ENCODE measurements at places on chromosomes 7 and 10. TPM values are rescaled to one million over a fixed set of nuclear protein-coding genes. Genes with fewer than 3 reads are reported as not detected.

The UPK3BL2 gene
- total RNA-seq: 1.0 TPM

The HOXA13 gene
- not detected for total RNA-seq

The INMT gene
- total RNA-seq: 75.8 TPM

The CCL24 gene
- not detected for total RNA-seq

The NPY4R gene
- total RNA-seq: not detected

The AFAP1L2 gene
- total RNA-seq: 0.77 TPM

The UFSP1 gene
- 4.0 TPM for total RNA-seq

The ABCA13 gene
- 0.26 TPM for total RNA-seq

The KLLN gene
- 0.66 TPM for total RNA-seq

The OR2A12 gene
- not detected for total RNA-seq

The KCNIP2 gene
- total RNA-seq: 0.77 TPM

The ACTL6B gene
- not detected for total RNA-seq

The TAF6 gene
- 41.5 TPM for total RNA-seq

The PODXL gene
- total RNA-seq: 0.26 TPM

The SLC18A3 gene
- not detected for total RNA-seq

The ANK3 gene
- total RNA-seq: 0.50 TPM

The COL17A1 gene
- under 0.01 TPM for total RNA-seq

The SPDYE18 gene
- total RNA-seq: 0.50 TPM

The KNDC1 gene
- total RNA-seq: 0.50 TPM

The NANOS1 gene
- total RNA-seq: 1.2 TPM

The UBE2D4 gene
- 6.4 TPM for total RNA-seq

The FLNC gene
- 191 TPM for total RNA-seq

The CLCN1 gene
- total RNA-seq: under 0.01 TPM

The NOS3 gene
- 0.50 TPM for total RNA-seq

The NEURL1 gene
- not detected for total RNA-seq

The SKIDA1 gene
- 0.51 TPM for total RNA-seq

The WBP1L gene
- 28.8 TPM for total RNA-seq

The CNTNAP2 gene
- total RNA-seq: not detected

The TMEM178B gene
- under 0.01 TPM for total RNA-seq

The GPR26 gene
- not detected for total RNA-seq

The CALHM1 gene
- not detected for total RNA-seq

The HEPACAM2 gene
- under 0.01 TPM for total RNA-seq

The FFAR4 gene
- not detected for total RNA-seq

The VENTX gene
- total RNA-seq: not detected

The PKD2L1 gene
- not detected for total RNA-seq

The WEE2 gene
- total RNA-seq: not detected

The NRP1 gene
- 373 TPM for total RNA-seq

The TMUB1 gene
- total RNA-seq: 14.1 TPM

The ADRB1 gene
- not detected for total RNA-seq

The ICA1 gene
- under 0.01 TPM for total RNA-seq

The AP4M1 gene
- total RNA-seq: 30.3 TPM

The NUDT13 gene
- 2.1 TPM for total RNA-seq

The SYCE1 gene
- total RNA-seq: 0.17 TPM

The FAM24B gene
- total RNA-seq: 6.8 TPM

The DHTKD1 gene
- 20.0 TPM for total RNA-seq

The CPA5 gene
- not detected for total RNA-seq

The ENKUR gene
- 0.17 TPM for total RNA-seq

The SEC31B gene
- 3.0 TPM for total RNA-seq

The C1QL3 gene
- not detected for total RNA-seq

The PALD1 gene
- total RNA-seq: 0.33 TPM
